ENCODE measurements at places on chromosomes 5 and 9.

DNA sequence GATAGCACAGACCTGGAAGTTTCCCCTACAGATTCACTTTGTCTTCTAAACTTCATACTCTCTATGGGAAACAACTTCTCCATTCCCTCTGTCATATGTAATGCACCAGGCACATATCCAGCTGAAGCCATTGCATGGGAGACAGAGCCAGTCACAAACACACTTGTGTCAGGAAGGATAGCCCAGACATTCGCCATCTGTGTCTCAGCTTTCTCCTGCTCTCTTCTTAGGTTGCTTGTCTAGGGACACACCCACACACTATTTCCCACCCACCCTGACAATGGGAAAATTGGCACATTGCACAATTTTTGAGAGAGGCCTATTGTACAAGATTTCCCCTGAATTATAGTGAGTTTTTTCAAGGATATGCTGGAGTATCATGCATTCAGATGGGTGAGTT lies 158.4 kb upstream of the MPDZ start:
- DNase-seq, result no peak
- no peaks in the 10 kb centered on the region for H3K27me3 ChIP-seq
- H3K4me1 ChIP-seq, result no peaks in the 10 kb centered on the region
- H3K4me3 ChIP-seq, result no peak overlapping the region

DNA sequence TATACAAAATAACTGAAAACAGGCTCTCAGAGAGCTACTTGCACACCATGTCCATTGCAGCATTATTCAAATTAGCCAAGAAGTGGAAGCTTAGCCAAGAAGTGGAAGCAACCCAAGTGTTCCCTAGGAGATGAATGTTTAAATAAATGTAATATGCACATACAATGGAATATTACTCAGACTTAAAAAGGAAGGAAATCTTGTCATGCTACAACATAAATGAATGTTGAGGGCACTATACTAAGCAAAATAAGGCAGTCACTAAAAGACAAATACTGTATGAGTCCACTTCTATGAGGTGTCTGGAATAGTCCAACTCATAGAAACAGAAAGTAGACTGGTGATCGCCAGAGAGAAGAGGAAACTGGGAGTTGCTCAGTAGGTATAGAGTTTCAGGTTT lies 438.1 kb downstream of the MAT2B start:
- no peak for DNase-seq
- no peaks in the 10 kb centered on the region for H3K36me3 ChIP-seq
- H3K27me3 ChIP-seq, result no peaks in the 10 kb centered on the region
- H3K27ac ChIP-seq, result no peak overlapping the region
- H3K4me1 ChIP-seq, result no peaks in the 10 kb centered on the region

- no peak for DNase-seq
- H3K36me3 ChIP-seq, result no peaks in the 10 kb centered on the region
- H3K27ac ChIP-seq, result no peak overlapping the region
- peak overlapping the region; percentile 84 for H3K4me3 ChIP-seq
- H3K27me3 ChIP-seq, result peaks cover 34% of the 10 kb centered on the region
These were observed 8.4 kb upstream of the PSD2 start for GRCh38 chr5:139787257-139787567.

- no peak for DNase-seq
- H3K36me3 ChIP-seq, result no peaks in the 10 kb centered on the region
- H3K27ac ChIP-seq, result no peak overlapping the region
These were observed 17.0 kb upstream of the MOCS2 start for GRCh38 chr5:53126521-53126920.

DNA sequence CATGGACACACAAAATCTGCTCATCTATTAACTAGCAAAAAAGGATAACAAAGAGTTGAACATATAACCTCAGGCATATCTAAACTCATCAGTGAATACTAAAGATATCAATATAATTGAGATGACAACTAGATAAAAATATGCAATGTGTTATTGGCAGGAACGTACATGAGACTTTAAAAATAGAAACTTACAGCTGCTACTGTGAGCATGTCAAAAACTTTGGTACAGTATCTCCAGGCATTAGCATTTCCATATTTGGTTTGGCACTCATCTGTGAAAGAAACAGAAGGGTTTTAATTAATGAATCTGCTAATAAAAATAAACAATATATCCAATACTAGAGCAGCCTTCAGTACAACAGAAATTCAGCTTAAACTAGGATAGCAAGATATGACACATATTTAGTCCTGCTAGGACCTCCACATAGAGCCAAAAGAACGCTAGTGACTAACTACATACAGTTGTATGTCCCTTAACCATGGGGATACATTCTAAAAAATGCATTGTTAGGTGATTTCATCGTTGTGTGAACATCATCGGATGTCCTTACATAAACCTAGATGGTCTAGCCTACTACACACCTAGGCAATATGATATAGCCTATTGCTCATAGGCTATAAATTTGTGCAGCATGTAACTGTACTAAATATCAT lies 10.5 kb upstream of the SCAI start:
- H3K4me1 ChIP-seq, result peaks cover 15% of the 10 kb centered on the region
- H3K36me3 ChIP-seq, result peaks cover 60% of the 10 kb centered on the region
- no peak for DNase-seq

- H3K4me3 ChIP-seq, result no peak overlapping the region
- peaks cover 58% of the 10 kb centered on the region for H3K36me3 ChIP-seq
- H3K4me1 ChIP-seq, result no peaks in the 10 kb centered on the region
These were observed 34.4 kb upstream of the SLC6A3 start for GRCh38 chr5:1479581-1480188.

DNA sequence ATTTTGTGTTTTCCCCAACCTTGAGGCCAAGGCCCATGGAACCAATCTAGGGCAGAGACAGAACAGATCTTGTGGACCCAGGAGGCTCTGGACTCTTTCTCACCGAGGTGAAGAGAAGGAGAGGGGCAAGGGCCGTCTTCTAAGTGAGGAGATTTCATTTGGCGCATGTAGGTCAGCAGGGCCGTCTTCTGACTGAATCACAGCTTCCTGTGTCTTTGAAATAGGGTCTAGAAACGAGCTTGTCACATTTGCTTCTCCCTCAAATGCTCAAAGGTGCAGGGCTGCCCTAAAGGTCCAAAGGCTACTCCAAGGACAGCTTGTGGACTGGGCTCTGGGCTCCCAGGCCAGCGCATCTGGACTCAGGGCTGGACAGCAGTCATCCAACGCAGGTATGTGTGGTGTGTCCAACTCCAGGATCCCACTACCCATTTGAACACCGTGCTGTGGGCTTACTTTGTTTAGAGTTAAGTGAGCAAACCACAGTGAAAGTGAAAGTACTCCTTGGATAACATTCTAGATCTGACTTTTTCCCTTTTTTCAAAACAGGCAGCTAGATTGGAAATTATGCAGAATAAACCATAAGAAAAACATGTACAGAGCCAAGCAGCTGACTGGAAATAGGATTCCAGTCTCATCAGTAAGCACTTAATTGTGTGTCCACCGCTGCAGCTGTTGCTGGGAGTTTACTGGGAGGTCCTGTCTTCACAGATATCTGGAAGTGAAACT lies 357.0 kb downstream of the GADD45G start:
- DNase-seq, result no peak
- H3K27me3 ChIP-seq, result no peaks in the 10 kb centered on the region
- H3K36me3 ChIP-seq, result no peaks in the 10 kb centered on the region
- H3K4me3 ChIP-seq, result no peak overlapping the region
- H3K27ac ChIP-seq, result no peak overlapping the region

- DNase-seq, result no peak
- H3K4me3 ChIP-seq, result no peak overlapping the region
- H3K36me3 ChIP-seq, result no peaks in the 10 kb centered on the region
- peaks cover 12% of the 10 kb centered on the region for H3K27me3 ChIP-seq
- peaks cover 76% of the 10 kb centered on the region for H3K4me1 ChIP-seq
- H3K27ac ChIP-seq, result no peak overlapping the region
These were observed 57.1 kb upstream of the RNU6ATAC start for GRCh38 chr9:134221273-134222017.

- no peaks in the 10 kb centered on the region for H3K4me1 ChIP-seq
- H3K27me3 ChIP-seq, result peaks cover 10% of the 10 kb centered on the region
- H3K36me3 ChIP-seq, result no peaks in the 10 kb centered on the region
- no peak overlapping the region for H3K4me3 ChIP-seq
These were observed 11.8 kb upstream of the UBE2QL1 start for GRCh38 chr5:6436715-6437331.

DNA sequence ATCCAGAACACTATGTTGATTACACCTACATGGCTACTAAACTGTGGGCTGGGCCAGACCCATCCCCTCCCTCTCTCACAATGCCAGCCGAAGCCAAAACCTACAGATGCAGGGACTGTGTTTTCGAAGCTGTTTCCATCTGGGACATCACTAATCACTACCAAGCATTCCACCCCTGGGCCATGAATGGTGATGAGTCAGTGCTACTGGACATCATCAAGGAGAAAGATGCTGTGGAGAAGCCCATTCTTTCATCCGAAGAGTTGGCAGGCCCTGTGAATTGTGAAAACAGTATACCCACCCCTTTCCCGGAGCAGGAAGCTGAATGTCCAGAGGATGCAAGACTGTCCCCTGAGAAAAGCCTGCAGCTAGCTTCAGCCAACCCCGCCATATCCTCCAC lies 65.0 kb downstream of the ZNF462 start:
- H3K27me3 ChIP-seq, result no peaks in the 10 kb centered on the region
- no peaks in the 10 kb centered on the region for H3K36me3 ChIP-seq
- DNase-seq, result no peak
- no peak overlapping the region for H3K27ac ChIP-seq
- H3K4me3 ChIP-seq, result no peak overlapping the region
- 0 out of 2 replicates have a peak, but pooled peaks cover 5% of the 10 kb centered on the region for H3K4me1 ChIP-seq

DNA sequence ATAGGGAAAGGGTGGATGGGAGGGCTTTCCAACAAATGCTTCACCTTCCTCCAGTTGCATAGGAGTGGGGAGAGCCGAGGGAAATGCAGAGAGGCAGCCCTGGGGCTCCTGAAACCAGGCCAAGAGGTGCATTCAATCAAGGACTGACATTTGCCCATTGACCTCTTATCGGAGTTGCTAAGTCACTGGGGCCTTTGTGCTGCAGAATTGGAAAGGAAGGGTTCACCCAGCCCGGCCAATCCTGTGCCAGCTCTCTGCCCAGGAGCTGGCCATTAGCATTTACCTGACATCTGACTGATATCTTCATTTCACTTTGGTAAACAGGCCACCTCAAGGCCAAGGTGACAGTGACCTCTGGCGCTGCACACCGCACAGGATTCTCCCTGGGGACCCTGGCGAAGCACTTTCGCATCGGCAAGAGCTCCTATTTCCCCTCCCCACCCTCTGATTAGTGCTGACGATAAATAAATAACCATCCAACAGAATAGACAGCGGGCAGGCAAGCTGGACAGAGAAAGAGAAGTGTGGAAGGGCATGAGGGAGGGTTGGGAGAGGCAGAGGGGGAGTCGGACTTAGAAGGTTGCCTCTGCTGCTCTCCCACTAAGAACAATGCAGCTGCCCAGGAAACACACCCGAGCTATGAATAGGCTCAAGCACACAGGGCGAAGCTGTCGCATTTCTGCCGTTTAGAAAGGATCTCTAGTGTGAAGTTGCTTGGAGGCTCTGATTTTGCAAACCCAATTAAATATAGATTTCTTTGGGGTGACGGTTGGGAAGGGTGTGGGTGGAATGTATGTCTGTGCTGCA lies 57.0 kb upstream of the BOD1 start:
- peaks cover 48% of the 10 kb centered on the region for H3K4me1 ChIP-seq
- no peak overlapping the region for H3K27ac ChIP-seq
- no peak overlapping the region for H3K4me3 ChIP-seq
- H3K36me3 ChIP-seq, result no peaks in the 10 kb centered on the region

DNA sequence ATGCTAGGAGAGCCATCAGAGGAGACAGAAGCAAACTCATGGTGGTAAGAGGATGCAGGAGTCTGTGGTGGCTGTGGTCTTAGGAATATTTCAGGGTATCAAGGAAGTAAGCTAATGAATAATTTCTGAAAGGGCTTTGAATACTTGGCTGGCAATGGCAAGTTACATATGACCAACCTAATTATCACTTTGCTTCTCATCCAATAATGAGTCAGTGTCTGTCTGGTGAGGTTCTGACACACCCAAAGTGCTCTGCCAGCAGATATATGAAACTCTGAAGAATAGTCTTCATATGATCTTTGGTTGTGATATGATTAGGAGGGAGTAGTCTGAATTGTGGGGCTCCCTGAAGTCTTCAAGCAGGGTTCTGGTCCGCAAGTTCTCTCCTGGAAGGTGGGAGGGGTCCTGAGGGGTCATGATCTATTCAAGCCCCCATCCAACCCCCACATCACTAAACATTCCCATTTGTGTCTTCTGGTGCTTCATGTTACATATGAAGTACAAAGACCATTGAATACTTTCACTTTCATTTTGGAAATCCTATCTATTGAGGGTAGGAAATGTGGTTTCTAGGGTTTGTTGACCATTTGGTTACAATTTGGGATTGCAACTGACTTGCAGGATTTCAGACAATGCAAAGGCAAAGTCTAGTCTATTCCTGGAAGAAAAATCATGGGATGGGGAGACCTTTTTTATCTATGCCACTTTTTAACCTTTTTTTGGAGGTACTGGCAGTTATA lies 199.9 kb upstream of the CDKN2B start:
- H3K27ac ChIP-seq, result no peak overlapping the region
- H3K4me3 ChIP-seq, result no peak overlapping the region
- H3K4me1 ChIP-seq, result peaks cover 9% of the 10 kb centered on the region
- H3K27me3 ChIP-seq, result no peaks in the 10 kb centered on the region
- no peaks in the 10 kb centered on the region for H3K36me3 ChIP-seq

GRCh38 chr5:62977661-62978060 lies 399.0 kb downstream of the LRRC70 start:
- no peaks in the 10 kb centered on the region for H3K4me1 ChIP-seq
- no peaks in the 10 kb centered on the region for H3K27me3 ChIP-seq
- DNase-seq, result no peak
- no peak overlapping the region for H3K27ac ChIP-seq

DNA sequence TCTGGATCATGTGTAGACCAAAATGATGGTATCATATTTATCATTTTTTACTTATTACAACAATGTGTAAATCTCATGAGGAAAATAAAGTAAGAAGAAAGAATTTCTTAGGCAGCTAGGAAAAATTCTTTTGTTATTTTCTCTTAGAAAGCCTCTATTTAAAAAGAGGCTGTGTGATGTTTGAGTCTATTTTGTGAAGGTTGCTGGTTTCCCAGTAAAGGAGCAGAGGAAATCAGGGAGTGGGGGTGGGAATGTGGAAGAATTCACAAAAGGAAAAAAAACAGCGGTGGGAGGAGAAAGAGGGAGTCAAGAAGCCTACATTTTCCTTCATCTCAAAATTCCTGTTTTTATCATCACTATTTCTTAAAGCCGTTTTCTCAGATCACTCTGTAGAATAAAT lies 20.1 kb downstream of the PTCH1 start:
- H3K27me3 ChIP-seq, result no peaks in the 10 kb centered on the region
- no peaks in the 10 kb centered on the region for H3K36me3 ChIP-seq
- H3K4me1 ChIP-seq, result peaks cover 11% of the 10 kb centered on the region
